ENCODE measurements at places on chromosomes 6 and 20. TPM values are rescaled to one million over a fixed set of nuclear protein-coding genes. Genes with fewer than 3 reads are reported as not detected.

DNA sequence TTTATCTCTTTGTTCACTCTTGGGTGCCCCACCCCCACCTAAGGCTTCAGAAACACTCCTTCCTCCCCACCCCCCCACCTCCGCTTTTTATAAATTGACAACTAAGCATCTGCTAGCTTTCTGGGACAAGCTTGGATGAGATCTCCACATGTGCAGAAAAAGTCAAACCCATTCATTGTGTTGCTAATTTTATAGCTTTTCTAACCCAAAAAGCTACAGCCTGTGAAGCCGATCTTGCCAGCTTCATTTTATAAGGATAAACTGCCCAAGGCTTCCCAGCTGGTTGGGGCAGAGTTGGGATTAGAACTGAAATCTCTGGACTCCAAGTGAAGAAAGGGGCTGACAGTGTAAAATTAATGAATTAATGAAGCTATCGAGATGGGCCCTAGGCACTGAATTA, 24.1 kb downstream of the BPIFB4 start:
- H3K4me1 ChIP-seq: no peaks in the 10 kb centered on the region
- H3K4me3 ChIP-seq: no peak overlapping the region
- no peak for DNase-seq
- H3K27me3 ChIP-seq: no peaks in the 10 kb centered on the region

POPDC3 gene
- not detected for total RNA-seq

DNA sequence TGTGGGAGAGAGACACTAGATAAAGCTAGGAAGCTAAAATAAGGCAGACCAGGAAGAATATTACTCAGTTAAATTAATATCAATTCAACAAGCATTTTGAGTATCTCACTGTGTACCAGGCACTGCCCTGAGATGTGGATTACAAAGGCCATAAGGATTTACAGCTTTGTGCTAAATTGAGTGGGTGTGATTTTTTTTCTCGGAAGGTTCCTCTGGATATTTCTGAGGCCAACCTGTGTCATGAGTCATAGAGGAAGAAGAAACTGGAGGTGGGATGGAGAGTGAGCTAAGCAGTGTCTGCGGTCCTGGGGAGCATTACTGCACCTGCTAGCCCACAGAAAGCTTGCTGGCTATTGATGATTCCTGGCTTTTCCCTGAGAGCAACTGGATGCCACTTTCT, 135.2 kb downstream of the RFPL4B start:
- H3K27me3 ChIP-seq: no peaks in the 10 kb centered on the region
- H3K4me3 ChIP-seq: no peak overlapping the region
- no peaks in the 10 kb centered on the region for H3K4me1 ChIP-seq
- DNase-seq: no peak

GRCh38 chr20:51326201-51326819, 216.2 kb downstream of the NFATC2 start:
- H3K27me3 ChIP-seq: no peaks in the 10 kb centered on the region
- DNase-seq: peak; percentile 40
- H3K36me3 ChIP-seq: no peaks in the 10 kb centered on the region
- H3K4me3 ChIP-seq: no peak overlapping the region
- H3K27ac ChIP-seq: no peak overlapping the region

DNA sequence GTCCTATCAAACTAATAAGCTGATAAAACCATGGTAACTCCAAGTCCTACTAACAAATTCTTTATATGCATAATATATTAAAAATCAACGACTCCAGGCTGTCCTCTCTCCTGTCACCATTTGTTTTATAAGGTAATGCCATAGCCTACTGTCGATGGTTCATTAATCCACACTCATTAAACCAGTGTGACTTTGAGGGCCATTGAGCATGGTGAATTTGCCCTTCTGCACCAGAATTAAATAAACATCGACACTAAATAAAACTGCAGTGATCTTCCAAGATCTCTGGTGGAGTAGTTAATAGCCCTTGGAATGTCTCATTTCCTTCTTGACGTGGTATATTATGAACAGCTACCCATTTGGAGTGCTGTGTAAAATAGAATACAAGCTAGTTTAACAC, 358.5 kb downstream of the CBLN4 start:
- no peak for DNase-seq
- no peak overlapping the region for H3K27ac ChIP-seq
- no peaks in the 10 kb centered on the region for H3K27me3 ChIP-seq
- H3K4me1 ChIP-seq: no peaks in the 10 kb centered on the region
- no peak overlapping the region for H3K4me3 ChIP-seq

All from activated naive CD8-positive, alpha-beta T cell treated with anti-CD3 and anti-CD28 coated beads, Interleukin-2, amount 10 ng/mL, durations not matched to agents 7 days and 5 days (primary cell).